ENCODE measurements at places on chromosomes 2 and 18. TPM values are rescaled to one million over a fixed set of nuclear protein-coding genes. Genes with fewer than 3 reads are reported as not detected.

DNA sequence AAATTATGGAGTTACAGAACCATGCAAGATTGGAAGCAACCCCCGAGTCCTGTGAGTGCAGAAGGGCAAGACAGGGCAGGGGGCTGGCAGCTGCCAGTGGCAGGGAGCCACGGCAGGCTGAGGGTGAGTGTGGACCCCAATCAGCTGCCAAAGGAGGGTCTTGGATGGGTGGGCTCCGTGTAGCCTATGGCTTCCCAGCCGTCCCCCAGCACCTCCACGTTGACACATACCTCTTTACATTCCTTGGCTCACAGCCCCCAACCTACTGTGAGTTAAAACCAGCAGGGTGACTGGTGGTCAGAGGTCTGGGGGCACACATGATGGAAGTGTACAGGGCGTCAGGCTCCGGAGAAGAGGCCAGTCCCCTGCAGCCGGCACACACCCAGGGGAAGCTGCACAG is 60.9 kb upstream of the SALL3 start:
- no peak overlapping the region for H3K27ac ChIP-seq
- no peak for DNase-seq
- no peaks in the 10 kb centered on the region for H3K36me3 ChIP-seq

DNA sequence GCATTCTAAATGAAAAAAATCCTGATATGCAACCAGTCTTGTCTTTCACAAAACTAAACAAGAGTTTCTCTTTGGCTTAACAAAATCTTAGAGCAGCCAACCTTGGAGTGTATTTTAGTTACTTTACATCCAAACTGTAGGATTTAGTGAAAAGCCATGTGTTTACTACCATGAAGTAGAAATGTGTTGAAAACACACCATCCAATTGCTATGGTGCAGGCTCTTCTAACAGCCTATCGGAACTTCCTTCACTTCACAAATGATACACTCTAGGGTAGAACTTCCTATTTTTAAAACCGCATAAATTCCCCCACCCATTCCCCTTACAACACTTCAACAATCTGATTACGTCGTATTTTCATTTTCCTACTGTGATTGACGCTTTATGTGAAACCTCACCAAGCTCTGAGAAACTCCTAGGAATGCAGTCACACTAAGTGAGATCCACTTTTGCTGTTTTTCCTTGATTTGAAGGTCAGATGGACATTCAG is 74.4 kb upstream of the MAP4K4 start:
- H3K4me1 ChIP-seq, result peaks cover 4% of the 10 kb centered on the region
- no peaks in the 10 kb centered on the region for H3K27me3 ChIP-seq
- no peaks in the 10 kb centered on the region for H3K36me3 ChIP-seq
- DNase-seq, result no peak
- no peak overlapping the region for H3K4me3 ChIP-seq

GRCh38 chr2:15767679-15768078 is 172.7 kb upstream of the MYCN start:
- H3K27me3 ChIP-seq, result no peaks in the 10 kb centered on the region
- DNase-seq, result no peak
- no peaks in the 10 kb centered on the region for H3K4me1 ChIP-seq
- no peak overlapping the region for H3K4me3 ChIP-seq

The MYL12B gene
- total RNA-seq, result 180 TPM

The SLC35F5 gene
- 31.3 TPM for total RNA-seq

All from H9 (cell line).